ENCODE measurements at places on chromosomes 6 and 20. TPM values are rescaled to one million over a fixed set of nuclear protein-coding genes. Genes with fewer than 3 reads are reported as not detected.

Gene TMC2
- total RNA-seq, result not detected

Gene LY6G5B
- total RNA-seq, result 12.6 TPM

Gene BEND3
- 38.8 TPM for total RNA-seq

Gene SULF2
- 27.1 TPM for total RNA-seq

- no peak overlapping the region for H3K27ac ChIP-seq
- DNase-seq, result no peak
- H3K4me3 ChIP-seq, result no peak overlapping the region
- H3K27me3 ChIP-seq, result no peaks in the 10 kb centered on the region
- H3K4me1 ChIP-seq, result no peaks in the 10 kb centered on the region
Observed at GRCh38 chr6:18293076-18293904, 29.0 kb upstream of the DEK start.

- H3K4me3 ChIP-seq, result no peak overlapping the region
- no peaks in the 10 kb centered on the region for H3K36me3 ChIP-seq
- no peak for DNase-seq
- no peaks in the 10 kb centered on the region for H3K27me3 ChIP-seq
- peaks cover 3% of the 10 kb centered on the region for H3K4me1 ChIP-seq
Observed at GRCh38 chr6:168385858-168386735, 54.9 kb upstream of the SMOC2 start.

GRCh38 chr6:138211048-138211581 is 7.2 kb downstream of the PBOV1 start:
- no peak overlapping the region for H3K27ac ChIP-seq
- H3K4me3 ChIP-seq, result no peak overlapping the region
- no peaks in the 10 kb centered on the region for H3K36me3 ChIP-seq
- DNase-seq, result no peak
- H3K27me3 ChIP-seq, result no peaks in the 10 kb centered on the region

DNA sequence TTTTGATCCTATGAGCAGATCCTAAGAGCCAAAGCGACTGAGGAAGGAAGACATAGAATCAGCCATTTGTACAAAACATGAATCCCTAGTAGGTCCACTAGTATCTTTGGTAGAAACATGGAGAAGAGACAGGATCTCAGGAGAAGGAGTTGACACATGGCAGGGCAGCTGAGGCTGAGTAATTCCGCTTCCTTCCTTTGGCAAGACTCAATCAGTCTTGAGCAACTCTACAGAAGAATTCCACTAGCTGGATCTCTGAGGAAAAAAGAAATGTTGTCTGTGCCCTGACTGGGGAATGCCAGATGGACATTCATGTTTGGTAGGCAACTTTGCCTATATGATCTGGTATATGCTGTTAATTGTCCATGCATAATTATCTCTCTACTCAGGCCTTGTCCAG is 35.3 kb downstream of the ESR1 start:
- H3K27me3 ChIP-seq, result no peaks in the 10 kb centered on the region
- no peak for DNase-seq
- H3K4me1 ChIP-seq, result no peaks in the 10 kb centered on the region

DNA sequence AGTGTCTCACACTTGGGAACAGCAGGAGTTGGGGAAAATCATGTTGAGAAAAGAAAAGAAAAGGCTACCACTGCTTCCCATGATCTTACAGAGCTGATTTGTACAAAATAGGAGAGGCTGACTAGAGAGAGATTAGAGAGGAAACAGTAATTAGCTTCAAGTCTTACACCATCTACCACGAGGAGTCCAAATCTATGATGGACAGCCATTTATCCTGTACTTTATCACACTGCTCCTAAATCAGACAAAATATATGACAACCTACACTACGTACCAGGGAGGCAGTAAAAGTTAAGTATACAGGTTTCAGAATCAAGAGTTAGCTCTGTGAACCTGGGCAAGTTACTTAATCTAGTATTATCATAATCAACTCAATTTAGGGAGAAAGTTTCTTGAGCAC is 38.0 kb downstream of the RARS2 start:
- no peaks in the 10 kb centered on the region for H3K27me3 ChIP-seq
- 0 out of 2 replicates have a peak, but pooled peaks cover 2% of the 10 kb centered on the region for H3K36me3 ChIP-seq
- H3K4me1 ChIP-seq, result no peaks in the 10 kb centered on the region
- no peak overlapping the region for H3K4me3 ChIP-seq
- no peak overlapping the region for H3K27ac ChIP-seq

- no peak overlapping the region for H3K27ac ChIP-seq
- no peaks in the 10 kb centered on the region for H3K27me3 ChIP-seq
- no peak for DNase-seq
- no peaks in the 10 kb centered on the region for H3K36me3 ChIP-seq
- no peaks in the 10 kb centered on the region for H3K4me1 ChIP-seq
Observed at GRCh38 chr6:2630891-2631571, 119.7 kb downstream of the MYLK4 start.

- no peak for DNase-seq
- H3K36me3 ChIP-seq, result no peaks in the 10 kb centered on the region
- H3K27ac ChIP-seq, result no peak overlapping the region
- no peak overlapping the region for H3K4me3 ChIP-seq
- H3K27me3 ChIP-seq, result no peaks in the 10 kb centered on the region
Observed at GRCh38 chr6:136213853-136214252, 36.3 kb downstream of the MTFR2 start.

DNA sequence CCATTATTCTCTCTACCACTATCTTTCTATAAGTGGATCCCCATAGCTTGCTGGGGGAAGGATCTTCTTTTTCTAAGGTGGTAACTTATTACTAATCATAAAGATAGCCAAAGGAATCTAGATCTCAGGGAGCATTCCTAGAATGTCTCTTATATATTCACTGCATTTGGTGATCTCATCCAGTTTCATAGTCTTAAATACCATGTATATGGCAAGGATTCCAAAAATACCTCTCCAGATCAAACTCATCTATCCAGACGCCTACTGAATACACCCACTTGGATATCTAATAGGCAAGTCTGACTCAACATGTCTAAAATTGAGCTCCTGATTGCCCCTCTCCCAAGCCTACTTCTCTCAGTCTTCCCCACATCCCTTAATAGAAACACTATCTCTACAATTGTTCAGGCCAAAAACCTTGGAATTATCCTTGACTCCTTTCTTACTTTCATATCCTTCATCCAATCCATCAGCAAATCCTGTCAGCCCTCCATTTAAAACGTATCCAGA is 264.4 kb downstream of the HACE1 start:
- no peaks in the 10 kb centered on the region for H3K27me3 ChIP-seq
- H3K36me3 ChIP-seq, result no peaks in the 10 kb centered on the region
- H3K27ac ChIP-seq, result no peak overlapping the region
- no peak overlapping the region for H3K4me3 ChIP-seq

GRCh38 chr20:10848810-10849370 is 175.1 kb upstream of the JAG1 start:
- H3K27ac ChIP-seq, result no peak overlapping the region
- peak; percentile 9 for DNase-seq
- H3K27me3 ChIP-seq, result no peaks in the 10 kb centered on the region
- H3K36me3 ChIP-seq, result no peaks in the 10 kb centered on the region
- no peaks in the 10 kb centered on the region for H3K4me1 ChIP-seq

DNA sequence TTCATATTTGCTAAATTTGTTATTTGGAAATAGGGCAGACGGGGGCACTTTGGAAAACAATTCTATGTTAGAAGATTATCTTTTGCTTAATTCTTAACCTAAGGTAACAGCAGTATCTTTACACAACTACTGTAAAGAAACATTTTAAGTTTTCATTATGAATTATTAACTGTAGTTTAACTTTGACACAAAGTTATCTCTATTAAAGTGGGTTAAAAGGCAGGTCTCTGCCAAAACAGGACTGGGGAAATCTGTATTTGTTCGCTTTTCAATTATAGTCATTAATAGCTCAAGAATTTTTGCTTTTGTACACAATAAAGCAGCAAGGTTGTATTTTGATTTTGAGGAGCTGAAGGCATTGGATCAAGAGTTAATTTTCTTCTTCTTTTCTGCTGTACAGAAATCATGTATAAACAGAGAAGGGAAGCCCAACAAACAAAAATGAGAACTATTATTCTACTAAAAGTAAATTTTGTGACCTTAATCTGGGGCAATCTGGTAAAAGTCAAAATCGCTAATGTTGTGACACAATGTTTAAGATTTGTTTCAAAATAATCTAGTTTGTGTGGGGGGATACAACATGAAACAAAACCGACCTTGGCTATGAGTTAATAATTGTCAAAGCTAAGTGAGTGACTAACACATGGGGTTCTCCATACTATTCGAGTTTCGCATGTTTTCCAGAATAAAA is 2.9 kb downstream of the STAU1 start:
- H3K4me1 ChIP-seq, result no peaks in the 10 kb centered on the region
- H3K36me3 ChIP-seq, result no peaks in the 10 kb centered on the region
- no peaks in the 10 kb centered on the region for H3K27me3 ChIP-seq
- no peak overlapping the region for H3K27ac ChIP-seq

- H3K27ac ChIP-seq, result no peak overlapping the region
- no peak overlapping the region for H3K4me3 ChIP-seq
- DNase-seq, result no peak
- H3K27me3 ChIP-seq, result no peaks in the 10 kb centered on the region
Observed at GRCh38 chr20:36859700-36860330, 16.1 kb upstream of the TLDC2 start.

DNA sequence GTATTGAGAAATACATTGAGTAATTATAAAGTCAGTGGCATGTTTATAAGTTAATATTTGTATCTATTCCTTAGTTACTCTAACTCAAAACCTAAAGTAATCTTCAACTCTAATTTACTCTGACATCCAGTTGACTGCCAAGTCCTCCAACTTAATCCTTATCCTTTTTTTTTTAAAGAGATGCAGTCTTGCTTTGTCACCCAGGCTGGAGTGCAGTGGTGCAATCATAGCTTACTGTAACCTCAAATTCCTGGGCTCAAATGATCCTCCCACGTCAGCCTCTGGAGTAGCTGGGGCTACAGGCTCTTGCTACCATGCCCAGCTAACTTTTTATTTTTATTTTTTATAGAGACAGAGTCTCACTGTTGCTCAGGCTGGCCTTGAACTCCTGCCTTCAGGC is 24.4 kb downstream of the PTPN1 start:
- H3K27ac ChIP-seq, result no peak overlapping the region
- no peak for DNase-seq
- H3K27me3 ChIP-seq, result no peaks in the 10 kb centered on the region
- H3K4me3 ChIP-seq, result no peak overlapping the region
- H3K4me1 ChIP-seq, result no peaks in the 10 kb centered on the region

DNA sequence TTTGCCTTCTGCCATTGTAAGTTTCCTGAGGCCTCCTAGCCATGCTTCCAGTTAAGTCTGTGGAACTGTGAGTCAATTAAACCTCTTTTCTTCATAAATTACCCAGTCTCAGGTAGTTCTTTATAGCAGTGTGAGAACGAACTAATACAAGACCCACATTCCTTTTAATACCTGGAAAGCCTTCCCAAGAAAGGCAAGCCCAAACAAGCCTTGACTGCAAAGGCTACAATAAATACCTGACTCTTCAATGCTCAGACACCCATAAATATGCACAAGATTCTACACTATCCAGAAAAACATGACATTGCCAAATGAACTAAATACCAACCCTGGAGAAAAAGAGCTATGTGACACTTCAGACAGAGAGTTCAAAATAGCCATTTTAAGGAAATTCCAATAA is 338.8 kb downstream of the HAO1 start:
- no peaks in the 10 kb centered on the region for H3K4me1 ChIP-seq
- H3K27me3 ChIP-seq, result no peaks in the 10 kb centered on the region
- H3K27ac ChIP-seq, result no peak overlapping the region
- H3K36me3 ChIP-seq, result no peaks in the 10 kb centered on the region
- DNase-seq, result no peak

DNA sequence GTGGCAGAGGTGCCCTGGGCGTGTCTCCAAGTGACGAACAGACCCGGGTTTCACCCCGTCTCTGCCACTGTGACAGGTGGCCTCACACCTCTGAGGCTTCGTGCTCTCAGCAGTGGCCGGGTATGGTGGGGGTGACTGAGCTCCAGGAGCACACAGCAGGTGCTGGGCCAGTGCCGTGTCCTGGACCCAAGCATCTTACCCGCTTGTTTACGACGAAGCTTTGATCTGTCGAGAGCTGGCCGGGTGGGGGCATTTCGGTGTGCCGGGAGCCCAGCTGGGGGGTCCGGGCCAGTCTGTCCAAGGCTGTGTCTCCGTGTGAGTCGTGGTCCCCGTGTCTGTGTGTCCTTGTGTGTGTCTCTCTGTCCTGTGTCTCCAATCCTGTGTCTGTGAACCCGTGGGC is 7.1 kb upstream of the LKAAEAR1 start:
- no peak overlapping the region for H3K27ac ChIP-seq
- H3K4me1 ChIP-seq, result peaks cover 4% of the 10 kb centered on the region
- H3K36me3 ChIP-seq, result no peaks in the 10 kb centered on the region
- H3K4me3 ChIP-seq, result no peak overlapping the region
- no peak for DNase-seq
- H3K27me3 ChIP-seq, result no peaks in the 10 kb centered on the region

- DNase-seq, result no peak
- no peak overlapping the region for H3K4me3 ChIP-seq
- no peak overlapping the region for H3K27ac ChIP-seq
- H3K36me3 ChIP-seq, result no peaks in the 10 kb centered on the region
- H3K27me3 ChIP-seq, result no peaks in the 10 kb centered on the region
Observed at GRCh38 chr6:159826968-159827647, 27.0 kb downstream of the PNLDC1 start.

DNA sequence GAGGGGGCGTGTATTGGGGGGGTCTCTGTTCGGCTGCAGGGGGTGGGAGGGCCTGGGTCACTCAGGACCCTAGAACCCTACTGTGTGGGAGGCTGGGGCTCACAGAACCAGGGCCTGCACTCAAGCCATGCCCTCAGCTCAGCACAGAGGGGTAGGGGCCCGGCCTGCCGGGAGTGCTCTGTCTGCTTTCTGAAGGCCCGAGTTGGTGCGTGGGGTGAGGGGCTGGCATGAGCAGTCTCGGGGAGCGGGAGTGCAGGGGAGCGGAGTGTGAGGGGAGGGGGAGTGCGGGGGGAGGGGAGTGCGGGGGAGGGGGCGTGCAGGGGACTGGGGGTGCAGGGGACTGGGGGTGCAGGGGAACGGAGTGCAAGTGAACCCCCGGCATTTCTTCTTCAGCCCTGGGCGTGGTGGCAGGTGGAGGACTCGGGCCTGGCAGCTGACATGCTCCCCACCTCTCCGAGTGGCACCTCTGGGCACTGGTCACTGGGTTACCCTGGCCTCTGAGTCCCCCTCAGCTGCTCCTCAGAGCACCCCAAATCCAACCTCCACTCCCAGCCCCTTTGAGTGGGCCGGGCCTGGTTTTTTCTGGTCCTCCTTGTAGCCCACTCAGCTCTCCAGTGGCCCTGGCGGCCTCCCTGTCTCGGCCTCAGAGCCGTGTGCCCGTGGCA is 1.0 kb downstream of the COL20A1 start:
- no peak overlapping the region for H3K27ac ChIP-seq
- H3K4me1 ChIP-seq, result peaks cover 30% of the 10 kb centered on the region
- no peak for DNase-seq
- H3K27me3 ChIP-seq, result no peaks in the 10 kb centered on the region

Data from H1 (cell line).